Esophagus mucosa (tissue), 1 donor: ENCODE measurements at places on chromosomes 12 and 14. TPM values are rescaled to one million over a fixed set of nuclear protein-coding genes. Genes with fewer than 3 reads are reported as not detected.

The PDE3A gene
- 0.56 TPM for total RNA-seq

The PLEKHH1 gene
- 4.5 TPM for total RNA-seq

The OTUB2 gene
- 5.5 TPM for total RNA-seq

The GUCY2C gene
- total RNA-seq = 0.20 TPM

The KRR1 gene
- 46.7 TPM for total RNA-seq

The ADAM21 gene
- not detected for total RNA-seq

The SERPINA12 gene
- total RNA-seq = not detected

The CARMIL3 gene
- 0.48 TPM for total RNA-seq

The RDH12 gene
- total RNA-seq = 30.9 TPM

The KRT85 gene
- total RNA-seq = not detected

The TSHR gene
- not detected for total RNA-seq

The TAS2R7 gene
- not detected for total RNA-seq

The PRB2 gene
- total RNA-seq = not detected

GRCh38 chr12:29053567-29053966 is 95.5 kb upstream of the FAR2 start:
- ATAC-seq = no peak

DNA sequence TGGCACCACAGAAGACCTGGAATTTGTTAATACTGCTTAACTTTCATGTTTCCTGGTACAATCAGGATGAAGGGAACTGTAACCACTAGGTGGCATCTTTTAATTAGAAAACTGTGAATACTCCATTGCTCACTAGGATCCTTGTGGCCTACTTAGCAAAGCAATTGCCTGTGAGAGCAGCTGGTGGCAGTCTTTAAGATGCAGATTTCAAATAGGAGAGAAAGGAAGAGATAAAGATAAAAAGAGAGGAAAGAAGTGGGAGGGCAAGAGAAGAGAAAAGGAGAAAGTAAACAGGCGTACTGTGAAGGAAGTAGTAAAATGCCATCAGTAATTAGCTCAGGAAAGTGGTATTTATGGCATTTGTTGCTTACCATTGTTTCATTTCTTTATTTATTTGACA is 114.5 kb downstream of the RAD51B start:
- ATAC-seq = peak; percentile 82

GRCh38 chr12:121561009-121561395 is 19.8 kb downstream of the KDM2B start:
- no peak for ATAC-seq

GRCh38 chr14:60732840-60733483 is 1.6 kb upstream of the MNAT1 start:
- ATAC-seq = no peak

- no peak for ATAC-seq
Observed at GRCh38 chr14:58772794-58773620, 135.2 kb downstream of the DACT1 start.

GRCh38 chr14:69986336-69986735 is 107.1 kb downstream of the SMOC1 start:
- no peak for ATAC-seq

DNA sequence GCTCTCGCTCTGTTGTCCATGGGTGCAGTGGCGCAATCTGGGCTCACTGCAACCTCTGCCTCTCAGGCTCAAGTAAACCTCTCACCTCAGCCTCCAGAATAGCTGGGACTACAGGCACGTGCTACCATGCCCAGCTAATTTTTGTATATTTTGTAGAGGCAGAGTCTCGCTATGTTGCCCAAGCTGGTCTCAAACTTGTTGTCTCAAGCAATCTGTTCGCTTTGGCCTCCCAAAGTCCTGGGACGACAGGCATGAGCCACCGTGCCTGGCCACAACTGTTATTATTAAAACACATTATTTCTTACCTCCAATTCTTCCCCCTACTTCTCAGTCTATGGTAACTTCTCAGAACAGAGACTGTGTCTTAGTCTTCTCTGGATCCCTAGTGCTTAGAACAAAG is 143.3 kb downstream of the DICER1 start:
- ATAC-seq = no peak

DNA sequence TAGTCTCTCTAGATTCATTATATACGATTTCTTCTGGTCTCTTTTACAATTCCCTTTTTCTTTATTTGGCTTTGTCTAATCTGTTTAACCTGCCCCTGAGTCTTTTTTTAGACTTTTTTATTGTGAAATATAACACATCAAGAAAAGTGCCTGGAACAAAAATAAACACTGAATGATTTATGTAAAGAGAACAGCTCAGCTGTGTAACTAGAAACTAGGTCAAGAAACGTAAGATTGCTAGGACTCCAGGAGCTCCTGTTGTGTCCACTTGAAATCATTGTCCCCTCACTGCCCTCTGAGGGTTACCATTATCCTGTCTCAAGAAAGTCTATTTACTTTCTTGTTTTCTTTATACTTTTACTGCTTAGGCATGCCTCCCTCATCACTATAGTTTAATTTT is 23.1 kb downstream of the EXD2 start:
- ATAC-seq = no peak

GRCh38 chr12:127306604-127307215 is 960.3 kb upstream of the TMEM132C start:
- ATAC-seq = no peak

GRCh38 chr12:65930114-65930828 is 106.0 kb downstream of the HMGA2 start:
- ATAC-seq = no peak

- peak; percentile 76 for ATAC-seq
Observed at GRCh38 chr12:51814311-51815088, 34.0 kb downstream of the FIGNL2 start.

DNA sequence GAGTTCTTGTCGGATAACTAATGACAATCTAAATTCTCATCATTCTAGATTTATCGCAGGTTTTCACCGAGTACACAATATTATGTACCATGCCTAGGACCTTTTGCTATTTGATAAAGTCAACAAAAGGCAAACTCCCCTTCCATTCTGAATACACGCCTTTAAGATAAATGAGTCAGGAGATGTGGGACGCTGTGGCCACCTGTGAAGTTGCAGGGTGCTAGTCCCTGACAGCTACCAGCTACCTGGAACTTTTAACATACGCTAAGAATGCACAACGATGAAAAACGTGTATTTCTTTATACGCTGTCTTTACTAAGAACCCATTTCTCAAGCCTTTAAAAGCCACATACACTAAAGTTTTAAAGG is 678 bp downstream of the MDM1 start:
- peak; percentile 30 for ATAC-seq

- ATAC-seq = no peak
Observed at GRCh38 chr12:68812553-68813241, 4.7 kb downstream of the MDM2 start.

DNA sequence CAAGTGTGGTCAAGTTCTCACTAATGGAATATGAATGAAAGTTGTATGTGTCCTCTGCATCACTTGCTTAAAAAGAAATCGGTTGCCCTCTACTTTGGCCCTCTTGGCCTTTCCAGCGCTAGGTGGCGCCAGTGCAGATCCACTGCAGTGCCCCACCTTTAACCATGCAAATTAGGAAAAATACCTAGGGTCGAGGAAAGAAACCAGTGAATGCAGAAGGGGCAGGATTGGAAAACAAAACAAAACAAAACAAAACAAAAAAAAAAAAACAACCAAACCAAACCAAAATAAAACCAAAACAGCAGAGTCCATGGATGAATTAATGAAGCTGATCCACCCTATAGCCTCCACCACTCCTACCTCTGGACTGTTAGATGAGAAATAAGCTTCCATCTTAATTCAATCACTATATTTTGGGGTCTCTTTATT is 12.9 kb upstream of the NEMF start:
- no peak for ATAC-seq

DNA sequence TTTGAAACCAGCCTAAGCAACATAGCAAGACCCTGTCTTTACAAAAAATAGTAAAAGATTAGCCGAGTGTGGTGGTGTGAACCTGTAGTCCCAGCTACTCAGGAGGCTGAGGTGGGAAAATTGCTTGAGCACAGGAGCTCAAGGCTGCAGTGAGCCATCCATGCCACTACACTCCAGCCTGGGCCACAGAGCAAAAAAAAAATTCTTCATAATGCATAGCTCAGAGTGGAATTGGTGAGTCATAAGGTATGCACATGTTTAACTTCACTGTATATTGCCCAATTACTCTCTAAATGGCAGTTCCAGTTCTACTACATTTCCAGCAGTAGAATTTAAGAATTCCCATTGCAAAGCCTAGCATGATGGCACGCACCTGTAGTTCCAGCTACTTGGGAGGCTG is 26.8 kb upstream of the CLIP1 start:
- peak; percentile 96 for ATAC-seq

DNA sequence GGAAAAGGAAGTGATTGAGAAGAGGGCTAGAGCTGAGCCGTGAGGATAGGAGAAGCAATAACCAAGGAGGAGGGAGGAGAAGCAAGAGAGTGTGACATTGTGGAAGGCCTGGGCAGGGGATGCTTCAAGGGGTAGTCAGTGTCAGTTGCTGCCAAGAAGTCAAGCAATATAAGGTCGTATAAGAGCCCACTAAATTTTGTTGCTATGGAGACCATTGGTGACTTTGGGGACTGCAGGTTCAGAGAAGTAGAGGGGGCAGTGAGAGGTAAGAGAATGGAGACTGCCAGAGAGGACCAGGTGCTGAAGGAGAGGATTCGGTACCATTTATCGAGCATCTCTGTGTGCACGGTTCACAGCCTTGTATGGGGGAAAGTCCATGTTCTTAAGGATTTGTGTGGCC is 3.1 kb upstream of the ATXN3 start:
- no peak for ATAC-seq

DNA sequence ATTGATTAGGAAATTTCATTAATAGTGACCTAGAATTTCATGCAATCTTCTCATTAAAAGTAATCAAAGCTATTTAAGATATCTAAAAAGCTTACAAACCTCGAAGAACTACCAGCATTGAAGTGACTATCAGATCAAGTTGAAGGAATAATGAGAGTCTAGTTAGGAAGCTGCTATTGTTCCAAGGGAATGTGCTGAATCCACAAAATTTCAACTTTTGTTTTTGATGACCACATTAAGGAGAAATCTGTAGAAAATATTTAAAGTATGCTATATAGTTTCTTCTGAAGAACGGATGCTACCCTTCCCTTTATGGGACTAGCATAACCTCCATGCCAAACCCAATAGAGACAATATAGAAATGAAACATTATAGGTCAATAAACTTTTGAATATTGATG is 2.5 kb upstream of the CTSG start:
- no peak for ATAC-seq

DNA sequence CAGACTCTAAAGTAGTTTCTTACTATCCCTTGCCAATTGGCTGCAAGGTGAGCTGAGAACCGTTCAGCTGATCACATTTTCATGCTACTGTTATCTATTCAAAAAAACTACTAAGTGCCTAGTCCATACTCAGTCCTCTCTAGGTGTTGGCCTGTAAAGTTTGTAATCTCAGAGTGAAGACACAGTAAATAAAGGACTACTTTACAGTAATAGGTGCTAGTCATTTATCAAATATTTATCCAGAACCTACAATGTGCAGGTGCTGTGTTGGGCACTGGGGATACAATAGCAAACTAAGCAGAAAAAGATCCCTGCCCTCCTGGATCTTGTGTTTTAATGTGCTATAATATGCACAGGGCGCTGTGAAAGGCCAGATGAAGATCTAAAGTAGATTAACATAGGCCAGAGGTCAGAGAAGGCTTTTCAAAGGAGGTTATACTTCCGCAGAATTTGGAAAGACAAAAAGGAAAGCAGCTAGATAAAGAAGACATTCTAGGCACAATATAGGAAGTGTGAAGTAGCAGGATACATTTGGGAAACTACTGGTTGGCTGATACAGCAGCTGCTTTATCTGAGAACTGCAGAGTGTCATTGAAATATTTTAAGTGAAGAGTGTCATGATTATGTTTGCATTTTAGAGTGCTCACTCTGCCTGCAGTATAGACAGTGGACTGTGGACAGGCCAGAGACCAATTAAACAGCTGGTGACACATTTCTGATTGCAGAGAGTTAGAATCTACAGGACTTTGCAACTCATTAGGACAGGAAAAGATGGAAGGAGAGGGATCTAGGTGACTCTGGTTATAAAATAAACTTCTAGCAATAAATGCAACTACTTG is 8.0 kb upstream of the ACTR10 start:
- ATAC-seq = no peak

- peak; percentile 55 for ATAC-seq
Observed at GRCh38 chr12:27293463-27293862, 39.2 kb upstream of the BMAL2 start.

GRCh38 chr12:56565510-56566101 is 44.0 kb downstream of the RBMS2 start:
- ATAC-seq = peak; percentile 69

- ATAC-seq = no peak
Observed at GRCh38 chr12:62651138-62651537, 184.5 kb downstream of the MON2 start.

- no peak for ATAC-seq
Observed at GRCh38 chr14:48553443-48553842, 878.0 kb upstream of the MDGA2 start.

- ATAC-seq = no peak
Observed at GRCh38 chr14:31510222-31510621, 22.4 kb upstream of the GPR33 start.

- ATAC-seq = peak; percentile 24
Observed at GRCh38 chr12:116539361-116539771, 19.8 kb upstream of the MAP1LC3B2 start.

DNA sequence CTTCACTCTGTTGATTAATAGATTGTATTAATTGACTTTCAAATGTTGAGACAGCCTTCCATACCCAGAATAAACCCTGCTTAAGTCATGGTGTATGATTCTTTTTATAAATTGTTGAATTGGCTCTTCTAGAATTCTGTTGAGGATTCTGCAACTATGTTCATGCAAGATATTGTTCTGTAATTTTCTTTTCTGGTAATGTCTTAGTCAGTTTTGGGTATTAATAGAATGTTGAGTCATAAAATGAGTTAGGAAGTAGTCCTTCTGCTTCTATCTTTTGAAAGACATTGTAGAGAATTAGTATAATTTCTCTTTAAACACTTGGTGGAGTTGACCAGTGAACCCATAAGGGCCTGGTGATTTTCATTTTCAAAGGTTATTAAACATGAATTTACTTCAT is 958.9 kb downstream of the LRFN5 start:
- ATAC-seq = no peak

GRCh38 chr12:103494051-103494733 is 1.6 kb downstream of the C12orf42 start:
- no peak for ATAC-seq

- no peak for ATAC-seq
Observed at GRCh38 chr12:18851271-18851670, 113.4 kb downstream of the CAPZA3 start.

DNA sequence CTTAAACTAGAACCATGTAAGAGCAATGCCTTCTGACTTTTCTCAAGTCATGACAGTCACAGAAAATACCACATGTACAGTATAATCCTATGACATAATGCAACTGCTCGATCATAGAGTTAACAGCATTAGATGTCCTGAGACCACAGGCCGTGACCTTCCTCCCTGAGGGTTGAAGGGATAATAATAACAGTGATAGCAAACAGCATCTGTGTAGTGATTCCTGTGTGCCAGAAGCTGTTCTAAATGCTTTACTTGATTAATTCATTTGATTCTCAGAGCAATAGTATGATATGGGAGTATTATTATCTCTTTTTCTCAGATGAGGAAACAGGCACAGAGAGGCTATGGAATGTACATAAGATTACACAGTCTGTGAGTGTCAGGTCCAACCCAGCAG is 53.2 kb downstream of the SLC35F4 start:
- no peak for ATAC-seq

GRCh38 chr14:33127531-33127930 is 188.9 kb downstream of the NPAS3 start:
- ATAC-seq = no peak

GRCh38 chr12:54631988-54632728 is 2.5 kb downstream of the LACRT start:
- no peak for ATAC-seq
